ENCODE measurements at places on chromosomes 12 and 14.

DNA sequence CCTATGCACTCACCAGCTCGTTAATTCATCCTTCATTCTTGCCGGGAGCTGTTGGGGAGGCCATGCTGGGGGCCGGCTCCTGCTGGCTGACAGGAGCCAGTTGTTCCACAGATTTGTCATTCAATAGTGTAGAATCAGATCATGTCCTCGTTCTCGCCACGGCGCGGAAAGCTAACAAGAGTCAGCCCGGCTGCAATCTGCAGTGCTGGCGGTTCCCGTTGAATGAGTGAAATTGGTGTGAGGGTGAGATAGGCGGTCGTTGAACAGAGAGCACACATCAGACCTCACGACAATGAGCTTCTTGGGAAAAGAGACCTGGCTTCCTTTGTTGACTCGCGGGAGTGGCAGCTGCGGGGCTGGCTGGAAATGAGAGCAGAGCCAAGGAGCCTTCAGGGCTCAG is 57.5 kb downstream of the KIF26A start:
- no peak for DNase-seq

- DNase-seq: no peak
Observed at GRCh38 chr12:32170437-32170998, 63.9 kb downstream of the BICD1 start.

GRCh38 chr14:100888789-100889315 is 14.7 kb downstream of the RTL1 start:
- DNase-seq: no peak

DNA sequence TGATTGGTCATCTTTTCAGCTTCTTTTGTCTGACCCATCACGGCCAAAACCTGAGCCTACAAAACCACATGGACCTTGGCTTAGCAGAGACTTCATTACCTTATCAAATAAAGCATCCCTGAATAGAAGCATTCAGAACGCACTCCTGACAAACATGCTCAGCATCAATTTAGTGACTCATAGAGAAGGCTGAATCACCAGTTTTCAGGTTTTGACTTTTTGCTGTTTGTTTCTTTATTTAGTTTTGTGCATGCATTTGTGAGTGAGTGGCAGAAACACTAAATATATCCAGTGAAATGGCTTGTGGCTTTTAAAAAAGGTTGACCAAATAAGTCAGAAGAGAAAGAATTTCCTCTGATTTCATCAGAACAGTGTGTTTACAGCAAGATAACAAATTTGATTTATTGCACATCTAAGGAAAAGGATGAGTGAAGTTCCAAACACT is 19.0 kb upstream of the OVCH1 start:
- DNase-seq: no peak

- DNase-seq: no peak
Observed at GRCh38 chr12:51620448-51620847, 29.4 kb downstream of the SCN8A start.

GRCh38 chr12:14942196-14942931 is 4.0 kb upstream of the ERP27 start:
- DNase-seq: no peak

GRCh38 chr12:131793243-131794022 is 34.8 kb upstream of the MMP17 start:
- peak; percentile 20 for DNase-seq

Measured in RWPE1 (cell line).